ENCODE measurements at places on chromosomes 12 and 14. TPM values are rescaled to one million over a fixed set of nuclear protein-coding genes. Genes with fewer than 3 reads are reported as not detected.

DNA sequence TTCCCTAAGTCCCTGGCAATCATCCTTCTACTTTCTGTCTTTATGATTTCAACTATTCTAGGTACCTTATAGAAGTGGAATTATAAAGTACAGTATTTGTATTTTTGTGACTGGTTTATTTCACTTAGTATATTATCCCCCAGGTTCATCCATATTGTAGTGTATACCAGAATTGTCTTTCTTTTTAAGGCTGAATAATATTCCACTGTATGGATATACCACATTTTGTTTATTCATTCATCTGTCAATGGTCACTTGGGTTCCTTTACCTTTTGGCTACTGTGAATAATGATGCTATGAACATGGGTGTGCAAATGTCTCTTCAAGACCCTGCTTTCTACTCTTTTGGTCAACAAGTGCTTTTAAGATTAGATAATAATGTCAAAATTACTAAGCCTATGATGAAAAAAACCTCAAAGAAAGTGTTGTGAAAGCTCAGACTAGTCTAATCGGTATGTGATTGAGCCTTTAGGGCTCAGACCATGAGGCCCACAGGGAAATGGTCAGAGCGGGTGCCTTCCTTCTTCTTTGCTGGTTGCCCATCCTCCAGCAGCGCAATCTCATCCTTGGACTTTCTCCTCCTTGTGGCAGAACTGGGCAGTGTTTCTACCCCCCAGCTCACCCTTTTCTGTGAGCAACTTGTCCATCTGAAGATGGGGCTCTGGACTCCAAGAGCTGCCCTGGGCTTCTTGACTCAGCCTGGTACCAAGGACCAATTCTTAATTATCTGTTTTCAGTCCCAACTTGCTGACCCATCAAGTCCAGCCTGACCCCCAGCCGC is 105.4 kb downstream of the TTC8 start:
- no peaks in the 10 kb centered on the region for H3K27me3 ChIP-seq
- DNase-seq, result peak; percentile 3
- no peaks in the 10 kb centered on the region for H3K36me3 ChIP-seq
- no peak overlapping the region for H3K27ac ChIP-seq
- no peak overlapping the region for H3K4me3 ChIP-seq

DNA sequence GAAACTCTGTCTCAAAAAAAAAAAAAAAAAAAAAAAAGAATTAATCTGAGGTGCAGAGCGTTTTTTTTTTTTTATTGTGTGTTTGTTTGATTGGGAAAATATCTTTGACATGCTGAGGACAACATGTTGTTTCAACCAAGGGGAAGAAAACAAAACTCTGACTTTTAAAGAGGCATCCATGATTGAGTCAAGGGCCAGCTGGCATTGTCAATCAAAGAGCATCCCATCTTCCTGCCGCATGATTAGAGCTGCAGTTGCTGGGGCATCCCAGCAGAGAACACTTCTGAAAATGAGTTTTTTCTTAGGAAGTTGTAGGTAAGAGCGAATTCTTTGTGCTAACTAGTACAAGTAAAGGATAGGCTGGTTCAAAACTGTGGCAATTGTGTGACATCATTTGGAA is 200.9 kb upstream of the DAAM1 start:
- H3K4me1 ChIP-seq, result no peaks in the 10 kb centered on the region
- no peaks in the 10 kb centered on the region for H3K36me3 ChIP-seq
- H3K27ac ChIP-seq, result peak overlapping the region; percentile 18

KLHDC1 gene
- total RNA-seq, result 0.32 TPM

DNA sequence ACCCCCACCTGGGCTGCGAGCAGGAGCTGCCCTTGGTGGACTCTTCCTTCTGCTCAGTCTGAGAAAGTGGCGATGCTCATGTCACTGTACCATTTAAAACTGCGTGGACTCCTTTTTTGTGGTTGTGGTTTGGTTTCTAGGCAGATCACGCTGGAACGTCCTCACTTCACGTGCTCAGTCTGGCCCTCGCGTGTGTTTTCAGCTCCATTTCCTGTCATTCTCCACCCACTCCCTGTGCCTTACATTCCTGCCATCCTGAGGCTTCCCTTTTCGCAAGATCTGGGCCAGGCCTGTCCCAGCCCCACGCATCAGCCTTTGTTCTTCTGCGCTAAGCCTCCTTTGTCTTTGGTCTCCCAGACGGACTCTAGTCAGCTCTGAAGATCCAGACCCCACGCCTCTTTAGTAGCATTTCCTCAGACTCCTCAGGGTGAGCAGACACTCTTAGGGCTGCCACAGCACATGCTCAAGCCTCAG is 105.4 kb downstream of the FBXL14 start:
- no peak overlapping the region for H3K27ac ChIP-seq
- DNase-seq, result no peak
- H3K27me3 ChIP-seq, result no peaks in the 10 kb centered on the region

POU6F1 gene
- total RNA-seq, result 2.5 TPM

DNA sequence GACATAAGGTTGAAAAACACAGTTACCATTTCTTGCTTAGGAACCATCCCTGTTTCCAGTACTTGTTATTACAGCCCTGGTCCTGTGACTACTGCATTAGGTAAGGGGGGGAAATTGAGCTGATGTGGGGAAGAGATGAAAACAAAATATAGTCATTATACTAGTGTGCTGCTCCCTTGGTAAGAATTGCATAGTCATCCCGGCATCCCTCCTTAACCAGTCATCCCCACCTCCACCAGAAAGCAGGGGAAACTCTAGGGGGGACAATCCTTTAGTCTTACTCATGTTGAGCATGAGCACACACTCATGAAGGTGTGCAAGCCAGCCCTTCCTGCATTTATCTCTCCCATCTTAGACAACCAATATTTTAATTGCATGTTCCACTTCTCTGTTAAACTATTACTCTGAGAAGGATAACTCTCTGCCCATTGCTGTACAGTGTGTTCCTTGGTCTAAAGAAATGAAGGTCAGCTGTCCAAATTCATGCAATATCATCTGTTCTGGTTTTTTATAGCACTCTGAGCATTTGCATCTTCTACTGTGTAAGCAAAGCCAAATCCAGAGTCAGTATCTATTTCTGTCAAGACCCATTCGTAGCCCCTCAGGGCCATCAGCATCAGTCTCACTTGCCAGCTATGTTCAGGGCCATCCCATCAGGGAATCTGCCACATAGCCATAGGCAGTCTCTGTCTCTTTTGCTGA is 46.8 kb downstream of the TMEM30B start:
- H3K27me3 ChIP-seq, result no peaks in the 10 kb centered on the region
- no peak overlapping the region for H3K27ac ChIP-seq
- no peak overlapping the region for H3K4me3 ChIP-seq

DNA sequence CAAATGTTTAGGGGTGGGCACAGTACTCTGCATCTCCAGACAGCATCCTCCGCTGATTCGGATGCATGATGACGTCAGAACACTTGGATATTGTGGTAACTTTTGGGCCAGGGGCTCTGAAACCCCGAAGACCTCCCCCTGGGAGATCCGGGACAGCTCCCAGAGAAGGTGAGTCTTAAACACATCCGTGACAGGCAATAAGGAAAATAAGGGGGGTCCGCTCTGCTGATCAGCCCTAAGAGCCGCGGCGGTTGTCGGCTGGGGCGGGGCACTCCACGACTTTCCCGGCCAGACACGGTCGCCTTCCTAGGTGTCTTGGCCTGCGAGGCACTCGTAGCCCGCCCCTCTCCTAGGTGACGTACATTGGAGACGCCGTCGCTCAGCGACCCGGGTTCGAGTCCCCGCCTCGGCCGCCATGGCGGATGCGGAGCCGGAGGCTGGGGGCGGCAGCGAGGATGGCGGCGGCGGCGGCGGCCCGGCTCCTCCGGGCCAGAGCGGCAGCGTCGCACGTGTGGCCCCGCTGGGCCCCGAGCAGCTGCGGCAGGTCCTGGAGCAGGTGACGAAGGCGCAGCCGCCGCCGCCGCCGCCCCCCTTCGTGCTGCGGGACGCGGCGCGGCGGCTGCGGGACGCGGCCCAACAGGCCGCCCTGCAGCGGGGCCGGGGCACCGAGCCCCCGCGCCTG is at the start of gene ZNF839:
Gene ZNF839 (plus strand): TSS at position 396 of the 682 bp plus-strand sequence. CDS start 20 bp downstream, at position 416.
- peak within 1 kb of the TSS; percentile 42 for H3K27ac ChIP-seq
- no peaks in the 10 kb centered on the region for H3K4me1 ChIP-seq
- H3K27me3 ChIP-seq, result no peaks in the 10 kb centered on the region
- DNase-seq, result peak; percentile 94
- no peaks in the 10 kb centered on the region for H3K36me3 ChIP-seq

DNA sequence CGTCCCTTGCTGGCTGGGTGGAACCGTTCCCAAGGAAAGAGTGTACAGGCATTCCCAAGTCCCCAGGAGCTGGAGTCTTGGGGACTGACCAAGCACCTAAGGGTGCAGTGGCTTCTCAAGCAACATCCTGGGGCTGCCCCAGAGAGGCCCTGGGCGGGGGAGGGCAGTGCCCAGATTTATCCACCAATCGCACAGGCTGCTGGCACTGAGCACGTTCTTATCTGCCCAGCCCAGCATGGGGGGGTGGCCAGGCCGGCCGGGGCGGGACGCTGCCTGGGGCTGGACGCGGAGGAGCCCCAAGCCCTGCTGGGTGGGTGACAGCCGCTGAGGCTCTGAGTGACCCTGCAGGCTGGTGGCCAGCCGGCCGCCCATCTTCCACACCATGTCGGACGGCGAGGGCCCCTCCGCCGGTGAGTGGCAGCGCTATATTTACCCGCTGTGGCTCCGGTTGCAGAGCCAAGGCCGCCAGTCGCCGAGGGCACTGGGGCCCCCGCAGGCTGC is 53.4 kb downstream of the CYP46A1 start:
- peaks cover 45% of the 10 kb centered on the region for H3K27me3 ChIP-seq
- DNase-seq, result peak; percentile 27
- no peaks in the 10 kb centered on the region for H3K36me3 ChIP-seq
- H3K4me3 ChIP-seq, result peak overlapping the region; percentile 39
- H3K4me1 ChIP-seq, result peaks cover 3% of the 10 kb centered on the region

CISTR gene
- total RNA-seq, result not detected

- H3K36me3 ChIP-seq, result no peaks in the 10 kb centered on the region
- no peak overlapping the region for H3K4me3 ChIP-seq
- H3K27ac ChIP-seq, result no peak overlapping the region
- peak; percentile 8 for DNase-seq
- peaks cover 19% of the 10 kb centered on the region for H3K4me1 ChIP-seq
These were observed 180.2 kb downstream of the ACSS3 start for GRCh38 chr12:81257947-81258551.

PRB2 gene
- total RNA-seq, result not detected

DNA sequence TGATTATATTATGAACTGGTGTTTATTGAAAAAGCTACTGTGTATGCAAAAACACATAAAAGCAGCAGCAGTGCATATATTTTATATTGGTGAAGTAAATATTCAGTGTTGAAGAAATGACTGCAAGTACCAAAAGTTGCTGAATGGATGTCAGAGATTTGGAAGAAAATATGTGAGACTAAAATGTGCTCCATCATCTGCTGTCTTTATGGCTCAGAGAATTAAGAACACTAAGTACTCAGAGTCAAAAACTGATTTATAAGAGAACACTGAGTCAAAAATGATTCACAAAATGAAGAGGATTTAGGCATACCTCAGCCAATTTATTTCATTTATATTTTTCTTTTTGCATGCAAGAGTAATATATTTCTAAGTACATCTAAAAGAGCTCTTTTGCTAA is 86.3 kb upstream of the PDZRN4 start:
- H3K27me3 ChIP-seq, result 0 out of 2 replicates have a peak, but pooled peaks cover 2% of the 10 kb centered on the region
- DNase-seq, result no peak
- H3K27ac ChIP-seq, result no peak overlapping the region
- H3K36me3 ChIP-seq, result no peaks in the 10 kb centered on the region
- H3K4me1 ChIP-seq, result peaks cover 28% of the 10 kb centered on the region

STXBP6 gene
- 2.9 TPM for total RNA-seq

- no peak overlapping the region for H3K27ac ChIP-seq
- peak; percentile 13 for DNase-seq
- H3K4me1 ChIP-seq, result no peaks in the 10 kb centered on the region
- H3K27me3 ChIP-seq, result no peaks in the 10 kb centered on the region
- no peak overlapping the region for H3K4me3 ChIP-seq
These were observed 87.2 kb upstream of the PTPRB start for GRCh38 chr12:70724444-70724843.

HSPB8 gene
- 3.3 TPM for total RNA-seq

GRCh38 chr12:86122846-86123468 is 133.2 kb downstream of the MGAT4C start:
- H3K4me1 ChIP-seq, result no peaks in the 10 kb centered on the region
- H3K27ac ChIP-seq, result no peak overlapping the region
- no peak overlapping the region for H3K4me3 ChIP-seq
- no peaks in the 10 kb centered on the region for H3K27me3 ChIP-seq
- no peaks in the 10 kb centered on the region for H3K36me3 ChIP-seq

CMA1 gene
- total RNA-seq, result not detected

DNA sequence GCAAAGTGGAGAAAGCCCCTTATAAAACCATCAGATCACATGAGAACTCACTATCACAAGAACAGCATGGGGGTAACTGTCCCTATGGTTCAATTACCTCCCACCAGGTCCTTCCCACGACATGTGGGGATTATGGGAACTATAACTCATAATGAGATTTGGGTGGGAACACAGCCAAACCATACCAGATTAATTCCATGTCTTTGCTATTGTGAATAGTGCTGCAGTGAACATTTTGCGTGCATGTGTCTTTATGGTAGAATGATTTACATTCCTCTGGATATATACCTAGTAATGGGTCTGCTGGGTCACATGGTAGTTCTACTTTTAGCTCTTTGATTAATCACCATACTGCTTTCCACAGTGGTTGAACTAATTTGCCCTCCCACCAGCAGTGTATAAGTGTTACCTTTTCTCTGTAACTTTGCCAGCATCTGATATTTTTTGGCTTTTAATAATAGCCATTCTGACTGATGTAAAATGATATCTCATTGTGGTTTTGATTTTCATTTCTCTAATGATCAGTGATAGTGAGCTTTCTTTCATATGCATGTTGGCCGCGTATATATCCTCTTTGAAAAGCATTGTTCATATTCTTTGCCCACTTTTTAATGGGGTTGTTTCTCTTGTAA is 29.7 kb upstream of the SAV1 start:
- H3K27me3 ChIP-seq, result no peaks in the 10 kb centered on the region
- no peak for DNase-seq
- no peak overlapping the region for H3K4me3 ChIP-seq
- no peaks in the 10 kb centered on the region for H3K4me1 ChIP-seq

NANOG gene
- total RNA-seq, result not detected

DNA sequence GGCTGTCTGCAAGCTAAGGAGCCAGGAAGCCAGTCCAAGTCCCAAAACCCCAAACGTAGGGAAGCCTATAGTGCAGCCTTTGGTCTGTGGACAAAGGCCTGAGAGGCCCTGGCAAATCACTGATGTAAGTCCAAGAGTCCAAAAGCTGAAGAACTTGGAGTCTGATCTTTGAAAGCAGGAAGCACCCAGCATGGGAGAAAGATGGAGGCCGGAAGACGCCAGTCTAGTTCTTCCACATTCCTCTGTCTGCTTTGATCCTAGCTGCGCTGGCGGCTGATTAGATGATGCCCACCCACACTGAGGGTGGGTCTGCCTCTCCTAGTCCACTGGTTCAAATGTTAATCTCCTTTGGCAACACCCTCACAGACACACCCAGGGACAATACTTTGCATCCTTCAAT is 58.5 kb downstream of the CAPS2 start:
- no peaks in the 10 kb centered on the region for H3K4me1 ChIP-seq
- H3K36me3 ChIP-seq, result no peaks in the 10 kb centered on the region
- DNase-seq, result no peak
- H3K27me3 ChIP-seq, result no peaks in the 10 kb centered on the region
- H3K27ac ChIP-seq, result no peak overlapping the region

LTB4R2 gene
- total RNA-seq, result 4.4 TPM

All from SJCRH30 (cell line).